Ascending aorta (tissue), 2 donors: ENCODE measurements at places on chromosomes 12 and 14.
A peak's percentile ranks its signal among the peaks of the same experiment; 100 is the strongest.

- peak overlapping the region; percentile 69 for H3K4me3 ChIP-seq
- peak overlapping the region; percentile 97 for H3K27ac ChIP-seq
- peaks cover 48% of the 10 kb centered on the region for H3K4me1 ChIP-seq
- peak; percentile 90 for DNase-seq
Observed at GRCh38 chr14:50003213-50004021, 110.5 kb downstream of the ARF6 start.

- H3K36me3 ChIP-seq, result no peaks in the 10 kb centered on the region
- H3K27ac ChIP-seq, result no peak overlapping the region
- H3K4me3 ChIP-seq, result no peak overlapping the region
- H3K4me1 ChIP-seq, result no peaks in the 10 kb centered on the region
- no peaks in the 10 kb centered on the region for H3K27me3 ChIP-seq
Observed at GRCh38 chr12:126907900-126908764, 1358.8 kb upstream of the TMEM132C start.

GRCh38 chr14:82449926-82450468, 916.3 kb upstream of the SEL1L start:
- DNase-seq, result no peak
- no peak overlapping the region for H3K4me3 ChIP-seq
- no peaks in the 10 kb centered on the region for H3K4me1 ChIP-seq
- no peaks in the 10 kb centered on the region for H3K36me3 ChIP-seq
- H3K27me3 ChIP-seq, result no peaks in the 10 kb centered on the region

- H3K36me3 ChIP-seq, result no peaks in the 10 kb centered on the region
- DNase-seq, result no peak
- H3K4me3 ChIP-seq, result no peak overlapping the region
- no peak overlapping the region for H3K27ac ChIP-seq
- H3K27me3 ChIP-seq, result no peaks in the 10 kb centered on the region
- no peaks in the 10 kb centered on the region for H3K4me1 ChIP-seq
Observed at GRCh38 chr12:80892597-80893445, 44.9 kb downstream of the LIN7A start.

- no peak overlapping the region for H3K4me3 ChIP-seq
- no peaks in the 10 kb centered on the region for H3K27me3 ChIP-seq
- H3K4me1 ChIP-seq, result no peaks in the 10 kb centered on the region
- no peak for DNase-seq
Observed at GRCh38 chr12:62913380-62913779, 21.6 kb downstream of the PPM1H start.

DNA sequence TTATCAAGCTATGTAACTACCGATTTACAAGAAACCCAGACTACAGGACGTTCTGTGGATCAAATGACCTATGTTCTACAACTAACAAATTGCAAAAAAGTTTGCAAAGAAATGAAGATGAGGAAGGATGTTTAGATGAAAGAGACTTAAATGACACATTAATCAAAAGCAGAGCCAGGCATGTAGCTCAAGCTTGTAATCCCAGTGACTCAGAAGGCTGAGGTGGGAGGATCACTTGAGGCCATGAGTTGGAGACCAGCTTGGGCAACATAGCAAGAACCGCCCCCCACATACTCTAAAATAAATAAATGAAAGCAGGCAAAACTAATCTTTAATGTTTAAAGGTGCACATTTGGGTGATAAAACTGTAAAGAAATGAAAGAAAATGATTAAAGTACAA, 331.9 kb downstream of the BTG1 start:
- no peak overlapping the region for H3K4me3 ChIP-seq
- no peaks in the 10 kb centered on the region for H3K4me1 ChIP-seq
- H3K36me3 ChIP-seq, result no peaks in the 10 kb centered on the region
- H3K27me3 ChIP-seq, result no peaks in the 10 kb centered on the region
- H3K27ac ChIP-seq, result no peak overlapping the region
- no peak for DNase-seq

- no peaks in the 10 kb centered on the region for H3K27me3 ChIP-seq
- H3K4me3 ChIP-seq, result no peak overlapping the region
- H3K4me1 ChIP-seq, result no peaks in the 10 kb centered on the region
- no peak for DNase-seq
- no peak overlapping the region for H3K27ac ChIP-seq
- no peaks in the 10 kb centered on the region for H3K36me3 ChIP-seq
Observed at GRCh38 chr14:60348211-60348610, 99.2 kb downstream of the PPM1A start.

DNA sequence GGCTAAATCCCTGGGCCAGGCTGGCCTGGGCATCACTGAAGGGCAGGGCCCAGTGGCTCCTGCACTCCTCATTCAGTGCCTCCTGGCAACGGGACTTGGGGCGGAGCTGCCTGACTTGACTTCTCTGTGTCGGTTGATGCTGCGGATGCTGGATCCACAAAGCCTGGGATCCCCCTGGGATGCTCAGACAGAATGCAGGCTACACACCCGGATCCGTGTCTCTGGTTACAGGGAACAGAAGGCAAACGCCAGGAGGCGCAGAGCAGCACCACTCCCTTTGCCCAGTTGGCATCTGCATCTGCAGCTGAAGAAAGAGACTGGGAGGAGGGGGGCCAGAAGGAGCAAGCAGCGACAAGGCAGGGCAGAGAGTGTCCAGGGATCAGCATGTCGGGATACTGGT, 154.5 kb upstream of the FKBP4 start:
- peak overlapping the region; percentile 85 for H3K27ac ChIP-seq
- DNase-seq, result no peak
- peak overlapping the region; percentile 9 for H3K4me3 ChIP-seq
- H3K36me3 ChIP-seq, result peaks cover 26% of the 10 kb centered on the region
- H3K4me1 ChIP-seq, result peaks cover 22% of the 10 kb centered on the region

GRCh38 chr12:110280392-110280778, 662 bp upstream of the ATP2A2 start:
- H3K27me3 ChIP-seq, result no peaks in the 10 kb centered on the region
- no peaks in the 10 kb centered on the region for H3K36me3 ChIP-seq
- H3K4me1 ChIP-seq, result peaks cover 2% of the 10 kb centered on the region
- peak overlapping the region; percentile 99 for H3K4me3 ChIP-seq

- H3K4me3 ChIP-seq, result no peak overlapping the region
- H3K27ac ChIP-seq, result no peak overlapping the region
- no peak for DNase-seq
- no peaks in the 10 kb centered on the region for H3K27me3 ChIP-seq
Observed at GRCh38 chr12:117867348-117867747, 101.4 kb downstream of the KSR2 start.

DNA sequence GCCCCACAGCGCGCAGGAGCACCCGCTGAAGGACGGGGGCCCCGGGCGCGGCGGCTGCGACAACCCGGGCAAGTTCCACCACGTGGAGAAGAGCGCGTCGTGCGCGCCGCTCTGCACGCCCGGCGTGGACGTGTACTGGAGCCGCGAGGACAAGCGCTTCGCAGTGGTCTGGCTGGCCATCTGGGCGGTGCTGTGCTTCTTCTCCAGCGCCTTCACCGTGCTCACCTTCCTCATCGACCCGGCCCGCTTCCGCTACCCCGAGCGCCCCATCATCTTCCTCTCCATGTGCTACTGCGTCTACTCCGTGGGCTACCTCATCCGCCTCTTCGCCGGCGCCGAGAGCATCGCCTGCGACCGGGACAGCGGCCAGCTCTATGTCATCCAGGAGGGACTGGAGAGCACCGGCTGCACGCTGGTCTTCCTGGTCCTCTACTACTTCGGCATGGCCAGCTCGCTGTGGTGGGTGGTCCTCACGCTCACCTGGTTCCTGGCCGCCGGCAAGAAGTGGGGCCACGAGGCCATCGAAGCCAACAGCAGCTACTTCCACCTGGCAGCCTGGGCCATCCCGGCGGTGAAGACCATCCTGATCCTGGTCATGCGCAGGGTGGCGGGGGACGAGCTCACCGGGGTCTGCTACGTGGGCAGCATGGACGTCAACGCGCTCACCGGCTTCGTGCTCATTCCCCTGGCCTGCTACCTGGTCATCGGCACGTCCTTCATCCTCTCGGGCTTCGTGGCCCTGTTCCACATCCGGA, 1.4 kb downstream of the FZD10 start:
- H3K4me3 ChIP-seq, result no peak overlapping the region
- H3K27ac ChIP-seq, result no peak overlapping the region
- H3K36me3 ChIP-seq, result no peaks in the 10 kb centered on the region

DNA sequence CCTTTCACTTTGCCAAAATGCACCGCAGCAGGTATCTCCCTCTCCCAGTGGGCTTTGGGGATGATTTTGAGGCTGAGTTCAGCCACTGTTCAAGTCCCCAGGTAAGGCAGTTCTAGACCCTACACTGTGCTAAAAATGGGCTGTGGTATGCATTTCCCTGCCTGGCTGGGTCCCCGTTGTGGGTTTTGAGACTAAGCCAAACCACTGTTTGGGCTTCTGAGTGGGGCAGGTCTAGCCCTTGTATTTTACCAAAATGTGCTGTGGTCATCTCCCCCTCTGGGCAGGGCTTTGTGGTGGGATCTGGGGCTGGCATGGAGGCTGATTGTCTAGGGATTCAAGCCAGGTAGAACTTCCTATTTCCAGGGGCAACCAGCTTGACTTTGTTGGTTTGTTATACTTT, 13.6 kb upstream of the OR4Q3 start:
- H3K27ac ChIP-seq, result no peak overlapping the region
- no peaks in the 10 kb centered on the region for H3K4me1 ChIP-seq
- no peak for DNase-seq
- H3K27me3 ChIP-seq, result no peaks in the 10 kb centered on the region
- H3K36me3 ChIP-seq, result no peaks in the 10 kb centered on the region
- H3K4me3 ChIP-seq, result no peak overlapping the region

GRCh38 chr12:20459920-20460319, 91.6 kb downstream of the PDE3A start:
- no peaks in the 10 kb centered on the region for H3K36me3 ChIP-seq
- H3K27me3 ChIP-seq, result no peaks in the 10 kb centered on the region
- no peak for DNase-seq
- H3K27ac ChIP-seq, result peak overlapping the region; percentile 54
- H3K4me1 ChIP-seq, result peaks cover 10% of the 10 kb centered on the region
- no peak overlapping the region for H3K4me3 ChIP-seq

DNA sequence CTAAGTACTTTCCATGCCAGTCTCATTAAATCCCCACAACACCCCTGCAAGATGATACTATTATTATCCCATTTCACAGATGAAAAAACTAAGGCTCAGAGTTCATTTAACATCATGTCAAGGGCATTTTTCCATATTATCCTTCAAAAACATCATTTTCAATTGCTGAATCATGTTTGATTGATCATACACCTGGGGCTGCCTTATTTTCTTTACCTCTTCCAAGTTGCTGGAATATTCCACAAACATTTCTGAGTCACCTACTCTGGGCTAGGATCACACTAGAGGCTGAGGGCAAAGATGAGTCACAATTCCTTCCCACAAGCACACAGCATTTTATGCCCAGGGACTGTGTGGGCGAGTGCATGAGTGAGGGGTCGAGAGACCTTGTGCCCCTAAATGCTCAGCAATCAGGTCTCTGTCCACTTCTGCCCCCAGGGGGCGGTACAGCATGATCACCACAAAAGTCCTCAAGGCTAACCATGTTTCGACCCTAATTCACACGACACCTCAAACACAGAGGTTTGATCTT, 14.1 kb upstream of the TMEM119 start:
- H3K4me1 ChIP-seq, result no peaks in the 10 kb centered on the region
- H3K4me3 ChIP-seq, result no peak overlapping the region
- H3K27me3 ChIP-seq, result no peaks in the 10 kb centered on the region
- no peak overlapping the region for H3K27ac ChIP-seq
- H3K36me3 ChIP-seq, result no peaks in the 10 kb centered on the region

GRCh38 chr12:83759906-83760305, 1073.2 kb downstream of the TMTC2 start:
- H3K4me1 ChIP-seq, result no peaks in the 10 kb centered on the region
- H3K27ac ChIP-seq, result no peak overlapping the region
- no peaks in the 10 kb centered on the region for H3K36me3 ChIP-seq
- no peaks in the 10 kb centered on the region for H3K27me3 ChIP-seq

DNA sequence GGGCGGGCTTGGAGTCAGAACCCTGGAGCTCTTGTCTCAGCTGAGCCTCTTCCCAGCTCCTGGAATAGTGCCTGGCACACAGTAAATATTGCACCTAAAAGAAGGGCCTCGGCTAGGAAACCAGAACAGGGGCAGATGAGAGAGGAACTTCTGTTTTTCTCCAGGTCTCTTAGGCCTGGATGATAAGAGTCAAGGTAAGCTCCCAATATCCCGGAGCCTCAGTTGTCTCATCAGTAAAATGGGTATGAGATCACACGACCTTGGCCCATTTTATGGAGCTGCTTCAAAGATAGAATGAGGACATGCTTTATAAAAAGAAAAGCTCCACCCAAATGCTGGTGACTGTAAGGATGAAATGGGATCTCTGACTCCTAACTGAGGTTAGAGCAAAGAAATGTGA, 202.2 kb downstream of the TTC7B start:
- H3K27me3 ChIP-seq, result no peaks in the 10 kb centered on the region
- peaks cover 2% of the 10 kb centered on the region for H3K36me3 ChIP-seq
- no peak overlapping the region for H3K4me3 ChIP-seq
- no peak overlapping the region for H3K27ac ChIP-seq

GRCh38 chr12:68896881-68897540, 36.0 kb downstream of the CPM start:
- no peak for DNase-seq
- H3K27ac ChIP-seq, result no peak overlapping the region
- H3K36me3 ChIP-seq, result no peaks in the 10 kb centered on the region
- H3K4me3 ChIP-seq, result no peak overlapping the region
- H3K27me3 ChIP-seq, result no peaks in the 10 kb centered on the region

DNA sequence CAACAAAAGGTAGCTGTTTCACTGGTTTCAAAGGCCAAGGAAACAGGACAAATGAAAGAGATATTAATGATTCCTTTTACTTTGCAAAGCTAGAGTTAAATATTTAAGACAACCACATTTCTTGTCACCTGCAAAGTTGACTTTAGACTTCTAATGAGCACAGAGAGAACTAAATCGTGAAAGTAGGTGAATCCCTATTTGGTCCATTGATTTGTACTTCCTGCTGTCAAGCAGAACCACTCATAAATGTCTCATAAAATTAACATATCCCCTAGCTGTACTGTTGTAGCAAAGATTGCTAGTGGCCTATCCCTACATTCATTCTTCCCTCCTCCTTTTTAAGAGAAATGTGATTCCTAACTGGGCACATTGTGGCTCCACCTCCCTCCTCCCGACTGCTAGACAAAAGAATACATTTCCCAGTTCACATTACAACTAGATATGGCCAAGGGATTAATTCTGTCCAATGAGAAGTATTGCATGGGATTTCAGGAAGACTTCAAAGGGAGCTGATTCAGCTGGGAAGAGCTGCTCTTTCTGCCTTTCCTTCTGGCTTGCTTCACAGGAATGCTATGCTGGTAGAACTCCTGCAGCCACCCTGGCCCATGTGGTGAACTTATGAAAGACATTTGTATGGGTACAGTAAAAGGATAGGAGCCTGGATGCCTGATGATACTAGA, 227.5 kb upstream of the ABCD2 start:
- H3K4me1 ChIP-seq, result no peaks in the 10 kb centered on the region
- H3K27ac ChIP-seq, result no peak overlapping the region
- DNase-seq, result no peak
- no peaks in the 10 kb centered on the region for H3K27me3 ChIP-seq
- H3K36me3 ChIP-seq, result no peaks in the 10 kb centered on the region
- no peak overlapping the region for H3K4me3 ChIP-seq

GRCh38 chr12:41055875-41056577, 132.1 kb upstream of the PDZRN4 start:
- no peak overlapping the region for H3K4me3 ChIP-seq
- H3K27me3 ChIP-seq, result no peaks in the 10 kb centered on the region
- H3K36me3 ChIP-seq, result no peaks in the 10 kb centered on the region
- DNase-seq, result no peak
